H1 (cell line): ENCODE measurements at places on chromosomes 5 and 9. TPM values are rescaled to one million over a fixed set of nuclear protein-coding genes. Genes with fewer than 3 reads are reported as not detected.

Gene PCDHA2
- total RNA-seq: 1.9 TPM in 2 replicates

Gene C7
- total RNA-seq: not detected in 2 replicates

Gene SH3TC2
- total RNA-seq: 0.77 and 0.80 TPM in 2 replicates

- H3K36me3 ChIP-seq: no peaks in the 10 kb centered on the region
- H3K4me1 ChIP-seq: no peaks in the 10 kb centered on the region
- H3K27ac ChIP-seq: no peak overlapping the region
- no peaks in the 10 kb centered on the region for H3K27me3 ChIP-seq
Observed at GRCh38 chr5:91301106-91301846, 81.8 kb downstream of the ARRDC3 start.

- peaks cover 4% of the 10 kb centered on the region; the same call in 1 of the 2 replicates for H3K36me3 ChIP-seq
- H3K4me1 ChIP-seq: no peaks in the 10 kb centered on the region
- DNase-seq: no peak
- H3K27me3 ChIP-seq: no peaks in the 10 kb centered on the region
- H3K4me3 ChIP-seq: no peak overlapping the region
- no peak overlapping the region for H3K27ac ChIP-seq
Observed at GRCh38 chr5:159156426-159157238, 52.7 kb downstream of the RNF145 start.

DNA sequence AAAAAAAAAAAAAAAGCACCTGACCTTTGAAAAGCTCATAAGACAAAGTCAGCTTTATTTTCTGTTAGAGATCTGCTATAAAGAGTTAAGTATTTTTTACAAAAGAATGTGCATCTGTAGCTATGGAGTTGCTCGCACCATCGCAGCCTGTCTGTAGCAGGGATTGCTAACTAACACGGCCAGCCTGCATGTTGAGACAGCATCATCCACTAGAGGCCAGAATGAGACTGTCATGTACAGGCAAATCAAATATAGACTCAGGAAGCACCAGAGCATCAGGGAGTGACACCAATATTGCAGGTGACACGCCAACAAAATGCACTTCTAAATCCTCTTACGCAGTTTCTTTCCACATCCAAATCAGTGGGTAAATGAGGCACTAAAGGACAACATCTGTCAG, 136.3 kb upstream of the RASEF start:
- H3K36me3 ChIP-seq: no peaks in the 10 kb centered on the region
- no peaks in the 10 kb centered on the region for H3K27me3 ChIP-seq
- DNase-seq: no peak
- H3K4me1 ChIP-seq: peaks cover 2% of the 10 kb centered on the region; the same call in 1 of the 2 replicates

GRCh38 chr9:134626571-134627416, 14.8 kb upstream of the COL5A1 start:
- H3K36me3 ChIP-seq: no peaks in the 10 kb centered on the region
- H3K4me1 ChIP-seq: peaks cover 9% of the 10 kb centered on the region
- H3K27me3 ChIP-seq: no peaks in the 10 kb centered on the region

DNA sequence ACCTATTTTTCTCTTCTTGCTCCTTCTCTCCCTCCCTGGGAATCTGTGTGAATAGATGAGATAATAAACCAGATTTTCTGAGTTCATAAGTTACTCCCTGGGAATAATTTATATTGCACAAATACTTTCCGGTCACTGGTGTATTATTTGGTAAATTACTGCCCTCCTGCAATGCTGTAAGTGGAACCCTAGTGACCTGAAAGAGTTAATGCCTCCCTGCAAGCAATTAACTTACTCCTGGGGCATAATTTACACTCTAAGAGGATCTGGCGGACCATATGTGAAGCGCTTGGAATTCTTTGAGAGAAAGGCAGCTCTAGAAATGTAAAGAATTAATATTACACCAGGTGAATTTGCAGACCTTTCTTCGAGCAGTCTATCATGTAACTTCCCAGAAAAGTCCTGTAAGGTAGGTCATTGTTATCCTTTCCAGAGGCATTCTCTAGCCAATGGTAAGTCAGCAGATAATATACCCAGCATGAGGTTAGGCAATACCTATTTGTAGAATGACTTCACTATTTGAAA, 7.0 kb upstream of the GDNF start:
- H3K27me3 ChIP-seq: no peaks in the 10 kb centered on the region
- DNase-seq: no peak
- no peak overlapping the region for H3K4me3 ChIP-seq
- peaks cover 10% of the 10 kb centered on the region for H3K4me1 ChIP-seq
- no peak overlapping the region for H3K27ac ChIP-seq

DNA sequence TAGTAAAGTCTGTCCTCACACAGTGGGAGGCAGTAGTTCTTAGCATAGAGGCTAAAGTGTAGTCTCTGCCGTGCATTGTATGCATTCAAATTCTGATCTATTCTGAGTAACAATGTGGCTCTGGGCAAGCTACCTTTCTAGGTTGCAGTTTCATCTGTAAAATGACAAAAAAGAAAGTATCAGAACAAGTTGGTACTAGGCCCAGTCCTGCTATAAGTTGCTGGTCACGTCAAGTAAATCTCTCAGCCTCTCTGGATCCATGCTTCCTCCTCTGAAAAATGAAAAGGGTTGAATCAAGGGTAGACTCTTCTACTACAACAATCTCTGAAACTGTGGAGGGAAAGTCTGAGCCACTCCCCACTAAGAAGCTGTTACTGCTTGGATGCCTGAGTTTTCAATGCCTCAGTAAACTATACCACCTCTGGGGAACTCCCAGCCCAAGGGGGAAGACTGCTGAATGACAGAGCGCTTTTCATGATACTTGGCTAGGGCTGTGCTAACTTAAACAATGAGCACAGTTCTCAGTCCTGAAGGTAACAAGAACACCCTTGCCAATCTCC, 34.5 kb upstream of the SPARC start:
- no peak for DNase-seq
- H3K36me3 ChIP-seq: no peaks in the 10 kb centered on the region
- no peaks in the 10 kb centered on the region for H3K27me3 ChIP-seq
- no peak overlapping the region for H3K27ac ChIP-seq
